ENCODE measurements at places on chromosomes 13 and 19. TPM values are rescaled to one million over a fixed set of nuclear protein-coding genes. Genes with fewer than 3 reads are reported as not detected.

The ZNF506 gene
- 36.0 TPM for polyA plus RNA-seq

DNA sequence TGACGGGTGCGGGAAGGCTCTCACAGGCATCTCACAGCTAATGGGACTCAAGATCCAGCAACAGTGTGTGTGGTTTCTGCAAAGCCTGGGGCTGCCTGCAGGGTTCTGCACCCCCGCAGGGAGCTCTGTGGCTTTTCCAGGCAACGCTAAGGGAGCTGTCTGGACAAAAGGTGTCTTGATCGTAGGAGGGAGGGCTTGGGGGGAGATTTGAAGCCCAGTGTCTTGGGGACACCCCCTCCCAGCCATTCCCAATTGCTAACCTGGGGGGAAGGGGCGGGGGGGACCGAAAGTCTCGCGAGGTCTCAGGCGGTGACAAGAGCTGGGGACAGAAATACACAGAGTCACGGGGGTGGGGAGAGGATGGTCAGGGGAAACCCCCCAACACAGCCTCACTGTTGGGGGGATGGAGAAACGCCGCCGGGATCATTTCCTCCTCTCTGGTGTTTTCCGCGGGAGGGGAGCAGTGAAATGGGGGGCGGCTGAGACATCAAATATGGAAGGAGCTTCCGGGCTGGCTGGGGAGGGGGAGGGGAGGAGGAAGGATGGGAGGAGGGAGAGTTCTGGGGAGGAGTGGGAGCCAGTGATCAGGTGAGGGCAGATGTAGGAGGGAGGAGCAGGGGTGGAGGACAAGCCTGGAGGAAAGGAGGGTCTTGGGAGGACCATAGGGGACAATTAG is 13.3 kb downstream of the KCNC3 start:
- DNase-seq, result no peak

The HCST gene
- polyA plus RNA-seq, result 4.7 TPM

GRCh38 chr13:27008733-27009132 is 162.9 kb downstream of the USP12 start:
- no peak for DNase-seq

The COL4A1 gene
- polyA plus RNA-seq, result 595 TPM

- DNase-seq, result no peak
These were observed 38.9 kb downstream of the TSC22D1 start for GRCh38 chr13:44537248-44537647.

The SLC46A3 gene
- 2.8 TPM for polyA plus RNA-seq

DNA sequence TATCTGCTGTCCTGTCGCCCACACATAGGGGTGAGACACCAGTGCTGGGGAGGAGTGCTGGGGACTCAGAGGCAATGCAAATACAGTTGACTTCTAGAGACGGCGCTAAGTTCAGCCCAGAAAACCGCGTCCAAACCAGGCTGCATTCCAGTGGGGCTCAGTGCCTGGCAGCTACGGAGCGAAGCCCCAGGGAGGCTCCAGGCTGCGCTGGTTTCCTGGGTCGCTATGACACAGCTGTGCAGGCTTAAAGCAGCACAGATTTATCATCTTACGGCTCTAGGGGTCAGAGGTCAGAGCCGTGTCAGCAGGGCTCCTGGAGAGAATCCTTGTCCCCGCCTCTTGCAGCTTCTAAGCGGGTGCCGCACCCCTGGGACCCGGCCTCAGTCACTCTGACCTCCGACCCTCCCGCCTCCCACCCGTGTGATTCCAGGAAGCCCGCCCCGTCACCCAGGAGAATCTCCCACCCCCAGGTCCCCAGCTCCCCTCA is 61.6 kb downstream of the ANKRD10 start:
- DNase-seq, result no peak

Measured in left renal pelvis (tissue), 4 donors.